ENCODE measurements at places on chromosomes 1 and 21.

- DNase-seq: no peak
Observed at GRCh38 chr1:18116777-18117176, 9.2 kb downstream of the IGSF21 start.

DNA sequence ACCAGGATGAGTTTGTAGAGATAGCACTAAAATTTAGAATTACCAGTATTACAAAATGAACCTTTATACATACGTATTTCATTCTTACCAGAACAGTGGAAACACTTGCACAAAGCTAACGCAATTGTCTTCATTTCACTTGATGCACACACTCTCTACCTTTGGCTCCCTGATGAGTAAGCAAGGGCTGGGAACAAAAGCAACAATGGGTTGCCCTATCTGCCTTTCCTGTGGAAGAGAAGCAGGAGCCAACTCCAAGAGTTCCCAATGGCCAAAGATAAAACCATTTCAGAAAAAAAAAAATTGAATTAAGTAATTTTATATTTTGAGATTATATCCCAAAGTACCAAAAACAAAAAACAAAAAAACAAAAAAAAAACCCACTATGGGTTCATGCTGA lies 344.1 kb upstream of the GREM2 start:
- DNase-seq: no peak

DNA sequence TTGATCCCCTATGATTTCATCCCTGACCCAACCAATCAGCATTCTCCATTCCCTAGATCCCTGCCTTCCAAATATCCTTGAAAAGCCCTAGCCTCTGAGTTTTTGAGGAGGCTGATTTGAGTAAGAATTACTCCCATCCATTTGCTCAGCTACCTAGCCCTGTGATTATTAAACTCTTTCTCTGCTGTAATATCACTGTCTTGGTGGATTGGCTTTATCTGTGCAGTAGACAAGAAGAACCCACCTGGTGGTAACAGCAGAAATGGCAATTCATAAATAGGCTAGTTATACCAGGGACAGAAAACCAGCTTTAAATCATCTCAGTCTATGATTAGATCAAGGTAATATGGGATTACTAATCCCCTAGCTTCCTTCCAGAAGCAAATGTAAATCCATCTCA lies 13.0 kb downstream of the IL20 start:
- no peak for DNase-seq

DNA sequence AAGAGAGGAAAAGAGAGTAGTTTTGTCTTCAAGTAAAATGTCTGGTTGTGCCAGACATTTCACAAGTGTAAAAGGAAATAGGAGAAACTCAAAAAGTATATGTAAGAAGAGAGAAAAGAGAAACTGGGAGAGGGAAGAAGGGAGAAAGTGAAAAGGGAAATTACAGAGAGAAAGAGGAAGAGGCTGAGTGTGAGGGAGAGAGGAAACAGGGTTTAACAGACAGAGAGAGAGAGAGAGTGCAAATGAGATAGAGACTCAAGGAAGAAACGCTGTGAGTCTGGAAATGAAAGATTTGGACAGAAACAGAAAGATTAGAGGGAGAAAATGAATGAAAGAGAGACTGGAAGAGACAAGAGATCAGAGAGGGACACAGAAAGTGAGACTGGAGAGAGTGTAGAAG lies 806.2 kb downstream of the PLA2G4A start:
- no peak for DNase-seq

DNA sequence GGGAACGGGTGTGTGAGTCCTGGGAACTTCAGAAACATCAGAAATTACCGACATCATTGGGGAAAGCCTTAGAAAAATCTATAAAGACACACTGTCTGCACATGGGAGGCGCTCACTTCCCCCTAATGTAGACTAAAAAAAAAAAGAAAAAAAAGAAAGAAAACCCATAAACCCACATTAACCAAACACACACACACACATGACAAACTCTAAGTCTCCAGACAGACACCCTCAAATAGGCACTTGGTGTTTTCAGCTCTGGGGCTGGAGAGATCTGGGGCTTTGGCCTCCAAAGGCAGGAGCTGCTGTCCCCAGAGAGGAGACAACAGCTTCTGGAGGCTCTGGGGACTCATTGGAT lies 13.2 kb upstream of the SDHB start:
- no peak for DNase-seq

DNA sequence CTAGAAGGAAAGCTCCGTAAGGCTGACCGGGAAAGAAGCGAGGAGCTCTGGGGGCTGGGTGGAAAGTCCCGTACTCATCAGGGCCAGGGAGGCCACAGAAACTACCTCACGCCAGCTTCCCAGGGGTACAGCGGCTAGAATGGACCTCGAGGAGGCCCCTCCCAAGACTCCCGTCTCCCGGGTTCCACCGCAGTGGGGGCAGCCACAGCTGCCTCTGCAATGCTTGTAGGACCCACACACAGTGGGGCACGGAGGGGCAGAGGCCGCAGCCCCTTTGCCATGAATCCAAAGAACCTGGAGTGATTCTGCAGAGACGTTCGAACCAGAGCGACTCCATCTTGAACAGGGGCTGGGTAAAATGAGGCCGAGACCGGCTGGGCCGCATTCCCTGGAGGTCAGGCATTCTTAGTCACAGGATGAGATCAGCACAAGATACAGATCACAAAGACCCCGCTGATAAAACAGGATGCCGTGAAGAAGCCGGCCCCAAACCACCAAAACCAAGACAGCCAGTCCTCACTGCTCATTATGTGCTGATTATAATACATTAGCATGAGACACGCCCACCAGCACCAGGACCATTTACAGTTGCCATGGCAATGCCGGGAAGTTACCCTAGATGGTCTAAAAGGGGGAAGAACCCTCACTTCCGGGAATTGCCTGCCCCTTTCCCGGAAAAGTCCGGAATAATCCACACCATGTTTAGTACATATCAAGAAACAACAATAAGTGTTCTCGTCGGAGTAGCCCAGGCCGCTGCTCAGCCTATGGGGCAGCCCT lies 1.6 kb upstream of the ANKRD65 start:
- DNase-seq: no peak

- DNase-seq: no peak
Observed at GRCh38 chr1:156110252-156110651, 4.3 kb upstream of the LMNA start.

GRCh38 chr1:184686540-184686939 lies 68.1 kb downstream of the EDEM3 start:
- DNase-seq: no peak

DNA sequence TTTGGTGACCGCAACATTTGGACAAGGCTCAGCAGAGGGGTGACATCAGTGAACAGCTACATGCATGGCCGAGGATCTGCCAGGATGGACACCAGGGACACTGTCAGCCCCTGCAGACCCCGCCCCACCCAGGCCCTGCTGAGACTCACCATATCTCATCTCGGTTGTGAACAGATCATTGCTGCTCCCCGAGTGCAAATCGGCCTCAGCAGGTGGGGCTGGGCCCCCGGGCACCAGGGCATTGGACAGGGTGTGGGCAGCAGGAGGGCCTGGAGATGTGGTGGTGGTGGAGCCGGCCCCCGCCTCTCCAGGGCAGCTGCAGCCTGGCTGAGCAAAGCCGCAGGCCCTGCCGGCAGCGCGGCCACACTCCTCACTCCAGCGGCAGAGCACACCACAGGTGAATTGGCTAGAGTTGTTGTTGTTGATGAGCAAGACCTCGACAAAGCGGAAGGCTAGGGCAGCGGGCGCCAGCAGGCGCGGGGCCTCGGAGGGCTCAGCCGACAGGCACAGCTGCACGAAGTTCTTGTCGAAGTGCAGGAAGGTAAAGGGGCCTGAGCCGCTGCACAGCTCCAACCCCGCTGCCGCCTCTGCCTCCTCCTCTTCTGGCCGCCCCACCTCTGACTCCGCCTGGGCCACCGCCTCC lies 8.2 kb downstream of the ADGRB2 start:
- no peak for DNase-seq

DNA sequence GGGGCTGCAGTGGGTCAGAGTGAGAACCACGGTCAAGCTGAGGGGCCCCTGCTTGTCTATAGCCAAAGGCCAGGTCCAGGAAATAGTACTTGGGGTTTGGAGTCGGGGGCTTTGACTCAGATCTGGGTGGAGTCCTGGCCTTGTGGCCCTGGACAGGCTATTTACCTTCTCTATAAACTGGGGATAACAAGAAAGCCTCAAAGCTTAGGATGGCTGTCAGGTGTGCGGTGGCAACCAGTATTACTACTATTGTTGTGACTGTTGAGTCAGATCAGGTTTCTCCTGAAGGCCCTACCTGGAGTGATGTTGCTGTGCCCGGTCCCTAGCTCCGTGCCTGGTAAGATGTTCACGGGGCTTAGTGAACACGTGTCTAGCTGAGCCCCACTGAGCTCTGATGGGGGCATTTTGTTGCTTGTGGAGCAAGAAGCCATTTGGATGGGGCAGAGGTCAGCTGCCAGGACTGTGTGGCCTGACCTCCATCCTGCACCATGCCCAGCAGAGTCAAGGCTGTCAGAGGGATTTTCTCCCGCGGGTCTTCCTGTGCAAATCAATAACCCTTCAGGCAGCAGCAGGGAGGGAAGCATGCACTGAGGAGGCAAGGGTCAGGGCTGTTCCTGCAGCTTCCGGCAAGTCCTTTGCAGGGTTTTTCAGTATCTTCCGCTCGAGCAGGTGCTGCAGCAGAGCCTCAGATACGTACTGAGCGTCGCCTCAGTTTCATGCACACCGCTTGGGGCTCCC lies 170.3 kb downstream of the CAMTA1 start:
- DNase-seq: no peak

DNA sequence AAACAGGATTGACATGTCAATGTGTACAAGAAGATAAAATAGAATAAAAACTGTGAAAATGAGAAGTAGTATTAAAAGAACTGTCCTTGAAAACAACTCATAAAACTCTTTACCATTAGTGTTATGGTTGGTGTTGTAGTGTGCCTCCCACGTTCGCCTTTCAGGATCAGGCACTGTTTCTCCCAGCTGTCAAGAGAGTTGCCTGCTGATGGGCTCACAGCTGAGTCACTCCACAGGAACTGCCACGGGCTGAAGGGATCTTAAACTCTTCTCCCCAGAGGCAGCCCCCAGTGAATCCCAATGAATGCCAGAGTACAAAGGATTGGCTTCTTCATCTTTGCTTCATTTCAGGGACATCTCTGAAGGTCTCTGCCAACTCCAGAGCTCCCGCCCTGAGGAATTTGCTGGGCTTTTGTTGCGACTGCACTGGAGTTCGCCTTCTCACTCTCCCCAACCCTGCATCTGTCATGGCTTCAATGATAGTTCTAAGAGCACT lies 119.6 kb downstream of the ADGRL2 start:
- DNase-seq: peak; percentile 51

GRCh38 chr1:55694310-55694801 lies 479.2 kb upstream of the USP24 start:
- DNase-seq: no peak

DNA sequence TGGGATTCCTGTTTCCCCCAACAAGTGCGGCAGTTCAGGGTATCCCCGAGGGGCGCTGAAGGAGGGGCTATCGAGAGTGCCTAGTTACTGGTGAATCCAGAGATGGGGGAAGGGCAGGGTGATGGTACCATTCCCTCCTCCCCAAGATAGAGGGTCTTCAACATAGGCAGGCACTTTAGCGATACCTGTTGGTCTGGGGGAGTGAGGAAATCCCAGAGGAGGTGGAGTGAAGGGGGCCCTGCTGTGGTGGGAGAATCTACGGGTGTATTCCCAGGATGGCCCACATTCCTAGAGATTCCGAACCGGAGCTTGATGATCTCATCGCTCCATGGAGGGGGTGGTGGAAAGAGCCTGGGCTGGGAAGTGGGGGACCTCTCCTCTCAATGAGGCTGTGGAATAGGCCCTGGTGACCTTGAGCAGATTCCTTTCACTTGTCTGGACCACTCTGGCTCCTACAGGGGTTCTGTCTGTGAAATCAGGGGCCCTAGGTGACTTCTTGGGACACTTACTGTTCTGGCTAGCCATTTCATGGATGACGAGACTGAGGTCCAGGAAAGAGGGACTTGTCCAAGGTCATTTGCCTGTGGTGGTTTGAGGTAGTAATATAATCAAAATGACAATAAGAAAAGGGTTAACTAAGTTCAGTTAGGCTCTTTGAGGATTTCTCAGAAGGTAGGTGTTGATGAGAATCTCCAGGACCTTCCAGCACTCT lies 52.7 kb upstream of the SYNC start:
- no peak for DNase-seq

- DNase-seq: no peak
Observed at GRCh38 chr1:54485416-54485815, 62.6 kb upstream of the ACOT11 start.

DNA sequence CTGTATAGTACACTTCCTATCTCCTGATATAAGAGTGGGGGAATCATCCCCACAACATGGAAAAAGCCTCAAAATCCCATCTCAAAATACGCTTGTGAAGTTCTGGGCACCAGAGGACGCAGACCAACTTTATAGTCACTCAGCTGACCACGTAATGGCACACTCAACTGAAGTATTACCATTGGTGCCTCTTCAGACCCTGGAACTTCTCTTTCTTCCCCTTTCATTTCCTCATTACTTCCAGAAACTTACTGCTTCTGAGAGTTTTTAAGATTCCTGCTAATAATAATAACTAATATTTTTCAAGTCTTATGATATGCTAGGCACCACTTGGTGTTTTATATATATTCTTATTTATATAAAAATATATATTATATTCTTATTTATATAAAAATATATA lies 202.6 kb downstream of the PTPRC start:
- no peak for DNase-seq

DNA sequence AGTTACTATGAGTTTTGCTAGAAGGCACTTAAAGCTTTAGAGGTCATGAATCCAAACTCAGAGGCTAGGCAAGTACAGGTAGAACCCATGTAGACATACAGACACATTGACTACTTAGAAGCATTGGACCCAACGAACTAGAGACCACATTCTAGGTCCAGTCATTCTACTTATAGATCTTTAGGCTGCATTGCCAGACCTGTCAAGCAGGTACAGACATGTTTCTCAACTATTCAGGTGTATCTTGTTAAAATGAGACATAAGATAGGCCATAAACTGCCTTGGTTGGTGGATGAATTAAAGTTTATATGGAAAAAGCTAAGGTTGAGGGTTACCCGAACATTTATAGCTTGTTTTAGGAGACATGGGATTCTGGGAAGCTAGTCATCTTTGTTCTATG lies 6.5 kb downstream of the ZP4 start:
- DNase-seq: no peak

GRCh38 chr1:57319165-57319564 lies 104.7 kb downstream of the DAB1 start:
- DNase-seq: no peak

- DNase-seq: no peak
Observed at GRCh38 chr1:225428881-225429455, 1.1 kb upstream of the LBR start.
